Kidney (tissue), 22 donors: ENCODE measurements at places on chromosomes 3 and 15. TPM values are rescaled to one million over a fixed set of nuclear protein-coding genes. Genes with fewer than 3 reads are reported as not detected.

GRCh38 chr15:68352401-68353062 lies 75.0 kb downstream of the FEM1B start:
- peak; percentile 61 for DNase-seq

GRCh38 chr3:32954506-32954905 lies 3.1 kb downstream of the CCR4 start:
- DNase-seq: no peak

DNA sequence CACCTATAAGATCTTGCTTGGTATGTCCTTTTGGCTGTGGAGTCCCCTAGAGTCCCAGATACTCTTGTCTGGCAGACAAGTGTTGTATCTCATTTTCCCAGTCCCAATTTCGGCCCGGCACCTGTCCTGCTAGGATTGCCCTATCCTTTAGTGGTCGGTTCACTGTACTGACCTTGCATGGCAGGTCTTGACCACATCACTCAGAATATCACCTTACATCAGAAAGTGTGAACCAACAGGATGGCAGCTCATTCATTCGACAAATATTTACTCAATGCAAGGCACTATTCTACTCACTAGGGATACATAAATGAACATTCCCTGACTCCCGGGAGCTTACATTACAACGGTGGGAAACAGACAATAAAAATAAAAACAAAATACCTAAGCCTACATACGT lies 5.7 kb upstream of the CCDC80 start:
- no peak for DNase-seq

DNA sequence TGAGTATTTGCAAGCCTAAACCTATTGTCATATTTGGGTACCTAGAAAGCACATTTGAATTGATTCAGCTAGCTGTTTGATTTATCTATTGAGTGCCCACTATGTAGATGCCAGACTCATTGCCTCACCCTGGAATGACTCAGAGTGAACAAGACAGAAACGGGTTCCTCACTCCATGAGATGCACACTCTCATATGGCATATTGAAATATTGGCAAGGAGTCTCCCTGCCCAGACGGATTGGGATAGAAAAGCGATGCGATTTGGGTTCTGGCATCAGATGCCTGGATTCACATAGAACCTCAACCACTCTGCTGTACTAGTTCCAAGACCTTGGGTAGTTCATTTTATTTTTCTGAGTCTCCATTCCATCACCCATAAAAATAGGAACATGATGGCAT lies 22.5 kb downstream of the LRRN1 start:
- no peak for DNase-seq

- no peak for DNase-seq
Measured at GRCh38 chr3:484341-484740, 287.8 kb downstream of the CHL1 start.

POU1F1 gene
- not detected for total RNA-seq
